ENCODE measurements at places on chromosomes 3 and 15.

- no peak for DNase-seq
Observed at GRCh38 chr15:40493089-40493840, 22.5 kb downstream of the CHST14 start.

- DNase-seq = no peak
Observed at GRCh38 chr3:15653321-15653720, 51.8 kb downstream of the BTD start.

DNA sequence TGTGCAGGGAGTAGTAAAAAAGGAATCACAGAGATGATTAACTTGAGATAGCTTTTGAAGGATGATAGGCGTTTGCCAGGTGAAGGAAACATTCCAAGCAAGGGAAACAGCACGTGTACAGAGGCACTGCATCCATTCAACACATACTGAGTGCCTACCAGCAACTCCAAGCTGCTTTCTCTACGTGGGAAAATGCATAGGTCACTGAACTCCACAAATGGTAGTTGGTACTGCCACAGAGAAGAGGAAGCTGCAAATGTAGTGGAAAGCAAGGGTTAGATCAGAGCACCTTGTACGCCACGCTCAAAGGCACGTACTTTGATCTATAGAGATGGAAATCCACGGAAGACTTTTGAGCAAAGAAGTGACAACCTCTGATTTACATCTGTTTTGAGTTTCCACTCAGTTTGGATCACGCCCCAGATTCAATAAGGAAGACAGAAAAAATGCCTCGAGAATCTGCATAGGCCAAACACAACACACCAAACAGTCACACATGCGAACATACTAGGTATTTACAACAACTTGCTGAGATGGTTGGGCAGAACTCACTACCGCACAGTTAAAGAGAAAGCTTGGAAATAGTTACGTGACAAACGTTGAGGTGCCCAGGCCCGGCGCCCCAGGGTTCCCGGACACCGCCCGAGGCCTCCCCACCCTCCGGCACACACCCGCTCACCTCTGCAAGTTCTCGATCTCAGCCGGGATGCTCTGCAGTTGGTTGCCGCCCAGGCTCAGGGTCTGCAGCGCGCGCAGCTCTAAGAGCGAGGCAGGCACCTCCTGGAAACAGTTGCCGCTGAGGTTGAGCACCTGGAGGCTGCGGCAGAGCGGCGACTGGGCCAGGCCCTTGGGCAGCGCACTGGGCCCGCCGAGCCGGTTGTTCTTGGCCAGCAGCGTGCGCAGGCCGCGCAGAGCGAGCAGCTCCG is 826 bp downstream of the LRRC58 start:
- peak; percentile 27 for DNase-seq

DNA sequence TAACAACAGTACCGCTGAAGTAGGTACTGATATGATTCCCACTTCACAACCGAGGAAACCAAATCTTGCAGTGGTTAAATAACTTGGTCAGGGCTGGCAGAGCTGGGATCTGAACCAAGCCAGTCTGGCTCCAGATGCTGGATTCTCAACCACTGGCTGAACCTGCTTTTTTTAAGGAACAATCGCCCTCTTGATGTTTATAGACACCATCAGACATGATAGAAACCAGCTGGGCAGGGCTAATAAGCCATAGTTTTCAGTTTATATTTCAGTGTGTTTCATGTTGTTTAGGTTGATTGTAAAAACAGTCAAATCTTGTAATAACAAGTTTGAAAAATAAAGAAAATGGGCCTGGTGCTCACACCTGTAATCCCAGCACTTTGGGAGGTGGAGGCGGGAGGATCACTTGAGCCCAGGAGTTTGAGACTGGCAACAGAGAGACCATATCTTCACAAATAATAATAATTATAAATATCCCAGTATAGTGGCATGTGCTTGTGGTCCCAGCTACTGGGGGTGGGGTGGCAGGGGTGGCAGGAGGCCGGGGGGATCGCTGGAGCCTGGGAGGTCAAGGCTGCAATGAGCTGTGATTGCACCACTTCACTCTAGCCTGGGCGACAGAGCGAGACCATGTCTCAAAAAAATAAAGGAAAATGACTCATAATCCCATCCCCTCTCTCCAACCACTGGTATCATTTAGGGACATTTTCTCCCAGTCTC is 36.7 kb downstream of the XYLB start:
- DNase-seq = peak; percentile 44

DNA sequence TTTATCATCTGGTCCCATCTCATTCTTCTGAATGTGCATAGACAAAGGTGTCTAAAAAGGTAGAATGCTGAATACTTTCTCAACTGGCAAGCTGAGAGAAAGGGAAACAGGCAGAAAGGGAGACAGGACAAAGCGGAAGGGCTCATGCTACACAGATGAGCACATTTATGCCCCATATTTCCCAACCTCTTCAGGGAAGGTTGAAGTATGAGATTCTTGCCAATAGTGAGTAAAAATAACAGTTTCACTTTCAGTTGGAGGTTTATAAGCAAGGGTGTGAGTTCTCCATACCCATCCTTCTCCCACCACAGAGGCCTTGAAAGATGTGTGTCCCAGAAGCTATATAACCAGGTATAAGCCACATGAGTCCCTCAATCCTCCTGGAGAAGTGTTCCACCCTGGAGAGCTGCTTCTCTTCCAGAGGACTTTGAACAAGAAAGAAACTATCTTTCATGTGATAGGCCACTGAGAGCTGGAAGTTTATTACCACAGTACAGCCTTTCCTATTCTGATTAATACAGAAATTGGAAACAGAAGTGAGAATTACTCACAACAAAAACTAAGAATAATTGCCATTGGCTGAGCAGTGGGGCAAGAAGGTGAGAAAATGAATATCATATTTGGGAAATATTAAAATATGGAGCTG is 709.4 kb upstream of the NR2F2 start:
- peak; percentile 67 for DNase-seq

- no peak for DNase-seq
Observed at GRCh38 chr15:25774871-25775270, 88.3 kb downstream of the ATP10A start.

DNA sequence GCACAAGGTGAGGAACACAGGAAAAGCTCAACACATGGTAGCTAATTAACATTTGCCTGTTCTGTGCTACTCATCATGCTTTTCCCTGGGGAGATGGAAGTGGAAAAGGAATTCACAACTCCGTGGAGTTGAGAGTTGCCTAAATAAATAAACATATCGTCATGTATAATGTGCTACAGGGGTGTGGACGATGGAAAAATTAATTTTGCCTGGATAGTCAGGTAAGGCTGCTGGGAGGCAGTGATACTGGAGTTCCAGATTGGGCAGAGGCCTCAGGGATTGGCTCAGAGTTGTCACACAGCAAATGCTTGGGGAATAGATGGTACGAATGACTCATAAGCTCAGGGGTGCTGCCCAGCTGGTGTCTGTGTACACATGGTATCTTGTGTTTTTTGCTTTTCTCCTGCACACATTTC is 3.1 kb upstream of the ABHD6 start:
- peak; percentile 38 for DNase-seq

DNA sequence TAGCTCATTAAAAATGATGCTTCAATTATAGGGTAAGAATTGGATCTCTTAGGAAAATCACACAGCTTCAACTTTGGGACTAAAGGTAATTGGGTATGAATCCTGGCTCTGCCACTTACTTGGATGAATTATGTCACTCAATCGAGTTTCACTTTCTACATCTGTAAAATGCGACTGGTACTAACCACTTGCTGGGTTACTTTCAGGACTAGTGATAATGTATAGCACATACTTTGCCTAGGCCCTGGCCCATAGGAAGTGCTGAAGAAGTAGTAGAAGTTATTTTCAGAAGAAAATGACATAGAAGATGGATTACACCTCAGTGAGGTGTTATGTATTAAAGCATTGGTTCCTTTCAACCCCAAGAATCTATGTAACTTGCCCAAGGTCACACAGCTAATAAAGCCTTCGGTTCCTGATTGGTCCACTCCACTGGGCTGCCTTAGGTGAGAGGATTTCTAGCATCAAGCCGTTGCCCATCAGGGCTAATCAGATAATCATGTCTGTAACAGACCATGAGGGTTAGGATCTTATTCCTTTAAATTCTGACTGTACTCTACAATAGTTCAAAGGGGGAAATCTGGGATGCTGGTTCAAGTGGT is 29.4 kb upstream of the AP4E1 start:
- no peak for DNase-seq

DNA sequence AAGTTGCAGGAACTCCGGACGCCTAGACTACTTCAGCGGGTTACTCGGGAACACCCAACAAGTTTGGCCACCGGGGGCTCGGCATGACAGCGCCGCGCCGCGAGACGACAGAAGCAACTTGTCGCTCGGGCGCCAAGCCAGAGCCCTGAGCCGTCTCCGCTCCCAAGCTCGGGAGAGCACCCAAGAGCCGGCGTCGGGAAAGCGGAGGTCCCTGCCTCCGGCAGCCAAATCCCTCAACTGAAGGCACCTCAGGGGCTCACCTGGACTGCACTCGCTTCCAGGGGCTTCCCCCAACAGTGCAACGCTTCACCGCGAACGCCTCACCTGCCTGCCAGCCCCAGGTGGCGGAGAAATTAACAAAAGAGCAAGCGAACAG is 640 bp downstream of the MB21D2 start:
- peak; percentile 50 for DNase-seq

DNA sequence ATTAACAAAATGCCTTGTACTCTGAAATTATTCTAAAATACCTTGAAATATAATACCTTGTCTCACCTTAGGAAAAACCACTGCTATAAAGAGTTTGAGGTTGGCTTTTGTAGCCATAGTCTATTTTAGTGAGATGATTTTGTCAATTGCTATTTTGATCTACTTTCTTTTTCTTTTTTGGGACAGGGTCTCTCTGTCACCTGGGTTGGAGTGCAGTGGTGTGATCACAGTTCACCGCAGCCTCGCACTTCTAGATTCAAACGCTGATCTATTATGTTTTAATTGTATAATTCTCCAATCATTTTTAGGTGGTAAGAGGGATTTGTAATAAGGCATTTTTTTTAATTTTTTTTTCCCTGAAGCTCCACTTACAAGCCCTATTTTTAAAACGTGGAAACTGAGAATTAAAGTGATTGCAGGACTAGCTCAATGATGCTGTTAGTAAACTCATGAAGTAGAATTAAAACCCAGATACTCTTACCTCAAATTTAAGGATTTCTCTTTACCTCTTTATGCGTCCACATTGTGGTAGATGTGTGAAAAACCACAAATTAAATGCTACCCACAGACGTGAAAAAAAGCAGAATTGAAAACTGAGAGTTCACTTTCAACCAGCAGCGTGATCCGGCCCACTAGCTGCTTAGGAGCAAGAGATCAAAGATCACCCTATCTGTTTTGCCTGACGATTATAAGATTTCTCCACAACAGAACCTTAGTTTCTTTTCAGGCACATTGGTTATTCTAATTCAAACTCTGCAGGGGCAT is 384.2 kb downstream of the CGGBP1 start:
- DNase-seq = no peak

DNA sequence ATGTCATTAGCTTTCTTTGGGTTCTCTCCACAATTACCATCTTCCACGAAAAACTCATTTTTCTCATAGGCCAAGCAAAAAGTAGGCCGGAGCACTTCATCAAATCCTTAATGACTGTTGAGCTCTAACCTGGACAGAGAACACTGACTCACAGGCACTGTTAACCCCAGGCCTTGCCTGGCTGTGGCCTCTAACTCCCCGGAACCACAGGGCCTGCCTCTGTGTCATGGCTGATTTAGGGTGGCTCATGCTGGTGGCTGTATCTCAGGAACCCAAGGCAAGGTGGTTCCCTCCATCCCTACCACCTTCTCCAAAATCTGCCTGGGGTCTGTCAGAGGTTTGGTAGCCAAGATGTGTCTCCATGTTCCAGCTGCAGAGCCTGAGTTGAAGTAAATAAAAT is 3.6 kb downstream of the CRTAP start:
- no peak for DNase-seq

DNA sequence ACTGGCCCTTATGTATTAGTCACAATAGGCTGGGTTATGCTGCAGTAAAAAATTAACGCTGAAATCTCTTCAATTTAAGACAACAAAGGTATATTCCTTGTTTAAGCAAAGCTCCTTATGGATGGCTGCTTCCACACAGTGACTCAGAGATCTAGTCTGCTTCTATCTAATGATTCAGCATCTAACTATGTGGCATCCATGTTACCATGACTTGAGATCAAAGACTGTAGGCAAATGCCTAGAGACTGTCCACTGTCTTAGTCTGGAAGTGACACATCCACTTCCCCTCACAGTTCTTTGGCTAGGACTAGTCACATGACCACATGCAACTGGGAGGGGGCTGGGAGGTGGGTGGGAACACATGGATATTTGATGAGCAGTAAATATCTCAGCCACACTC is 61.3 kb upstream of the PSMD6 start:
- no peak for DNase-seq

- no peak for DNase-seq
Observed at GRCh38 chr3:168284728-168285127, 189.0 kb upstream of the GOLIM4 start.

GRCh38 chr3:90007778-90008499 is 900.5 kb downstream of the EPHA3 start:
- peak; percentile 93 for DNase-seq

- no peak for DNase-seq
Observed at GRCh38 chr3:197597335-197597734, 41.6 kb upstream of the BDH1 start.

- DNase-seq = no peak
Observed at GRCh38 chr3:21779909-21780308, 28.9 kb upstream of the ZNF385D start.

DNA sequence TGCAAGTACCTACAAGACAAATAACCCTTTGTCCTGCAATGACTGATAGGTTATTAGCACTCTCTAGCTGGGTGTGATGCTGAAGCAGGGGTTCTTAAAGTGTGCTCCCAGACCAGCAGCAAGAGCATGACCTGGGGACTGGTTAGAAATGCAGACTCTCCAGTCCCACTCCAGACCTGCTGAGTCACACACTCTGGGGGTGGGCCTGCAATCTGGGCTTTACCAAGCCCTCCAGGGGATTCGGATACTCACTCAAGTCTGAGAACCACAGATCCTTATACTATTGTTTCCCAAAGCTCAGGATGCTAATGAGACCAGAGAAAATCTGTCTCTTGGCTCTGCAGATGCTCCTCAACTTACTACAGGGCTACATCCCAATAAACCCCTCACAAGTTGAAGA is 142.1 kb upstream of the RAD18 start:
- DNase-seq = no peak

All from fibroblast of gingiva (primary cell).